ENCODE measurements at places on chromosomes 3 and 15.

GRCh38 chr3:16319307-16319706 lies 54.3 kb downstream of the OXNAD1 start:
- DNase-seq = no peak

- no peak for DNase-seq
These were observed 23.0 kb downstream of the IGDCC3 start for GRCh38 chr15:65354835-65355172.

DNA sequence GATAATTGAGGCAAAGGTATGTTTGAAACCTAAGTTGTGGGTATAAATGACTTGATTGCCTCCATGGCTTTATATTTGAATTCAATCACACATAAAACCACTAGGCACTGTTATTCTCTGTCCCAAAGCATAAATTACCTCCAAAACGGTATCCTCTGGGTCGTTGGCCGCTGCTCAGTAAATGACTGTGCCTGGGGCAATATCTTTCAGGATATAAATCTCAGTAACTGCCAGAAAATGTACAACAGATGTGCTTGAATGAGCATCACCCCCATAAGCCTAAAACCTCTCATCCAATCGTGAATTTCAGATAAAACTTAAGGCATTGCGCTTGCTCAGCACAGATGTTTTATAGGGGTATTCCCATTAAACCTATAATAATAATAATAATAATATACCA lies 19.0 kb upstream of the C3orf49 start:
- no peak for DNase-seq

DNA sequence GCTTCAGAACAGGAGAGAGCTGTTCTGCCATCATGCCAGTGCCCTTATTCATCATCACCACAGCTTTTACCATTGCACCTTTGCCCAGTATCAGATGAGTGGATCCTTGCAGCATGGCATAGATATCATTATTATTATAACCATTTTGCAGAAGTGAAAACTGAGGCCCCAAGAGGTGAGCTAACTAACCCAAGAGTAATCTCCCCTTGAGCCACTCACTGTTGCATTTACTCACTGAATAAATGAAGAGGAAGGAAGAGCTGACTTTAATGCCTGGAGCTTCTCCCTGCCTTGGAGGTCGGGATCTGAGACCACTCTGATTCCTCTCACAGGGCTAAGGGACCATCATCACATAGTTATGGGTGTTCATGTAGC lies 32.0 kb downstream of the HRH1 start:
- DNase-seq = no peak

- no peak for DNase-seq
These were observed 48.7 kb downstream of the CHSY1 start for GRCh38 chr15:101203029-101203573.

- DNase-seq = no peak
These were observed 118.7 kb downstream of the RPL22L1 start for GRCh38 chr3:170751083-170751898.

DNA sequence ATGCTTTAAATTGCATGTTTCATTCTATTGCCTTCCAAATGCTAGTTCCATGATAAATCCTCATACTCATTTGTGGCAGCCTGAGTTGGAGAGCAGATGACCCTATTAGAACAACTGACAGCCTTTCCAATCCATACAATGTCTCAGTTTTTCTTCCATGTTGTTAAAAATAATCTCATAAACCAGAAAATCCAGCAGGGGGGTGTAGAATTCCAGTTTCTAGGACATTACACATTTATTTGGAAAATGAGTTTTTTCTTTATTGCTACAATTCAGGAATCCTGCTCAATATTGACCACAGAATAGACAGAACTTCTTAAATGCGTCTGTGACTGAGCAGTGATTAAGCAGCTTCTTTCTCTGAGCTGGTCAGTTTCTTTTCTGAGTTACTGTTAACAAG lies 174.2 kb upstream of the ATP10A start:
- no peak for DNase-seq

DNA sequence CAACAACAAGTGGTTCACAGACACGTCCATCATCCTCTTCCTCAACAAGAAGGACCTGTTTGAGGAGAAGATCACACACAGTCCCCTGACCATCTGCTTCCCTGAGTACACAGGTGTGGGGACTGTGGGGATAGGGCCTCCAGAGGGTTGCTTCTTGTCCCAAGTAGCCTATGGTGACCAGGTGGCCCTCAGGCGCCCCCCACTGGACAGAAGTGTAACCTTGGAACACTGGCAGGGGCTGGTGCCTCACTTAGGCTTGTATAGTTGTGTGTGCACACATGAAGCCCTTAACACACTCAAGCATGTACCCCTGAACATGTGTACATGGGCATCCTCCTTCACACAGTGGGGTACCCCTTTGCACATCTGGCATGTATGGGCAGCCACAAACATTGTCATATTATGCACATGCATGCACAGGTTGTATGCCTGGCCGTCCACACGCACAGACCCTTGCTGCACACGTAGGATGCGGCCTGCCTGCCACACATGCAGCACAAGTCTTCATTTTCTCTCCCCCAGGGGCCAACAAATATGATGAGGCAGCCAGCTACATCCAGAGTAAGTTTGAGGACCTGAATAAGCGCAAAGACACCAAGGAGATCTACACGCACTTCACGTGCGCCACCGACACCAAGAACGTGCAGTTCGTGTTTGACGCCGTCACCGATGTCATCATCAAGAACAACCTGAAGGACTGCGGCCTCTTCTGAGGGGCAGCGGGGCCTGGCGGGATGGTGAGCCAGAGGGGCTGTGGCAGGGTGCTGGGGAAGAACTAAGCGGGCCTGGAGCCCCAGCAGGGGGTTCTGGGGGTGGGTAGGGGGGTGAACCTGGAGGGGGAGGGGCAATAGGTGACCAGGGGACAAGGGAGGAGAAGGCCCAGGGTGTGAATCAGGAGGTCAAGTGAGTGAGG lies 11.7 kb upstream of the SEMA3B start:
- DNase-seq = no peak

- no peak for DNase-seq
These were observed 13.4 kb upstream of the RAD18 start for GRCh38 chr3:8976540-8977182.

DNA sequence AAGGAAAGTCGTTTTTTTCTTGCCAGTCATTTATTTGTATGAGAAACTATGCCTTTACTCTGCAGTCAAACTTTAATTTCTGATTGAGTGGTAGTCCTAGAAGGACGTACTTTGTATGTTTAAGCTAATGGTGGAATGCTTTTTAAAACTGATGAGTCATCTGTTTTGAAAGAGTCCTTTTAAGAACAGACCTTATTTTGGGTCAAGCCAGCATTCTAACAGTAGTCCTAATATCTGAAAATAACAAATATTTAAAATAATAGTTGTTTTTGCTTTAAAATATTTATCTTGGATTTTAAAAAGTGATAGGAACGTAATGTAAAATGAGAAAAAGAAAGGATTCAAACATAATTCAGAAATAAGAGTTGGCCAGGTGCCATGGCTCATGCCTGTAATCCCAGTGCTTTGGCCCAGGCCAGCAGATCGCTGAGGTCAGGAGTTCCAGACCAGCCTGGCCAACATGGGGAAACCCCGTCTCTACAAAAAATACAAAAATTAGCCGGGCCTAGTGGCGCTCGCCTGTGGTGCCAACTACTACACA lies 1.3 kb upstream of the LRRC58 start:
- no peak for DNase-seq

DNA sequence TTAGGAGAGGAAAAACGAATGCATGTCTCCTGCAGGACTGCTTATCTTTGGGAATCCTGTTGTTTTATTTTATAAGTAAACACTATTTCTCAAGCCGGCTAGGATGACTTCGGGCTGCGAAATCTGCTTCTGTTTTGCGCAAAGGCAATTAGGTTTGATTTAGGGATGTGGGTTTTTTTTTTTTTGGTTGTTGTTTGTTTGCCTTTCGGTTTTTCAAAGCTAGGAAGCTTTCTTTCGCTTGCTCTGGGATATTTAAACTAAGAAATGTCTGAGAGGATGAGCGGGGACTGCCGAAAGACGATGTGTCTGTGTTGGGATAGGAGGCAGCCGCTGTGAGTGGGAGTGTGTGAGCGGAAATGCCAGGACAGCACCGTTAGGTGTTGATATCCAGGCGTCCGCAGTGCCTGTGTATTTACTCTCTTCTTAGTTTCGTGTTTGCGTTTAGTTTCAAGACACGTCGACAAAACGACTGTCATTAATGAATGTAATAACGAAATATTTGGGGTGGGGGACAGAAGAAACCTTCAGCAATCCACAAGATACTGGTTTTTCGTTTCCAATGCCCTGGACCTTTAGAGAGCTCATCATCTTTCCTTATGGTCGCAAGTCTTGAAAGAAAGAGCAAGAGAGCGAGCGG lies 604 bp downstream of the ISL2 start:
- DNase-seq = no peak
